ENCODE measurements at places on chromosomes 1 and 21.

DNA sequence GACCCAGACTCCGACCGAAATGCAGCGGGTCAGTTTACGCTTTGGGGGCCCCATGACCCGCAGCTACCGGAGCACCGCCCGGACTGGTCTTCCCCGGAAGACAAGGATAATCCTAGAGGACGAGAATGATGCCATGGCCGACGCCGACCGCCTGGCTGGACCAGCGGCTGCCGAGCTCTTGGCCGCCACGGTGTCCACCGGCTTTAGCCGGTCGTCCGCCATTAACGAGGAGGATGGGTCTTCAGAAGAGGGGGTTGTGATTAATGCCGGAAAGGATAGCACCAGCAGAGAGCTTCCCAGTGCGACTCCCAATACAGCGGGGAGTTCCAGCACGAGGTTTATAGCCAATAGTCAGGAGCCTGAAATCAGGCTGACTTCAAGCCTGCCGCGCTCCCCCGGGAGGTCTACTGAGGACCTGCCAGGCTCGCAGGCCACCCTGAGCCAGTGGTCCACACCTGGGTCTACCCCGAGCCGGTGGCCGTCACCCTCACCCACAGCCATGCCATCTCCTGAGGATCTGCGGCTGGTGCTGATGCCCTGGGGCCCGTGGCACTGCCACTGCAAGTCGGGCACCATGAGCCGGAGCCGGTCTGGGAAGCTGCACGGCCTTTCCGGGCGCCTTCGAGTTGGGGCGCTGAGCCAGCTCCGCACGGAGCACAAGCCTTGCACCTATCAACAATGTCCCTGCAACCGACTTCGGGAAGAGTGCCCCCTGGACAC lies 534 bp downstream of the C1orf56 start:
- DNase-seq, result peak; percentile 67

DNA sequence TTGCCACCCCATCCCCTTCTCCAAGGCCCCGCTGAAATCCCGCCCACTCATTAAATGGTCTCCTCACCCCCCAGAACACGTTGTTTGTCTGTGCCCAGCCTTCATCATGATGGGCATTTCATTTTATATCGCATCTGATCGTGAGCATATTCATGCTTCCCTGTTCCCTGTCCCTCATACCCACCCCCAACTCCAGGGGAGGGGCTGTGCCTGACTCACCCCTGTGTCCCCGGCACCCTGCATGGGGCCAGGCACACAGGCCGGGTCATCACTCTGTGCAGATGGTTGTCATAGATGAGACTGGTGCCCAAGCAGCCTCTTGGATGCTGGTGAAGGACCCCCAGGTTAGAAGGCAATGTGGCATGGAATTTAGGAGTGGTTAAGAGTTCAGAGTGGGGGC lies 11.0 kb downstream of the CAMK2N1 start:
- no peak for DNase-seq

GRCh38 chr1:63319046-63320021 lies 3.0 kb upstream of the FOXD3 start:
- DNase-seq, result no peak

DNA sequence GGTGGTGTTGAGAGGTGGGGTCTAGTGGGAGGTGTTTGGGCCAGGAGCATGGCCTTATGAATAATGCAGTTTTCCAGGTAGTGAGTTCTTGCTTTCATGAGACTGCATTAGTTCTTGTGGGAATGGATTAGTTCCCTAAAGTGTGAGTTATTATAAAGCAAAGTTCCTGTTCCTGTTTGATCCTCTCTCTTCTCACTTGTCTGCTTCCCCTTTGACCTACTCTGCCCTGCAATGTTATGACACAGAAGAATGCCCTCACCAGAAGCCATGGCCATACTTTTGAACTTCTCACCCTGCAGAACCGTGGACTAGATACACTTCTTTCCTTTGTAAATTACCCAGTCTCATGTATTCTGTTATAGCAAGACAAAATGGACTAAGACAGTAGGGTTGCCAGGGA lies 53.6 kb downstream of the MAP3K7CL start:
- no peak for DNase-seq

GRCh38 chr1:193697115-193697762 lies 510.8 kb upstream of the B3GALT2 start:
- no peak for DNase-seq

- DNase-seq, result no peak
These were observed 12.8 kb downstream of the CLDN17 start for GRCh38 chr21:30153697-30154340.

GRCh38 chr1:19918057-19918456 lies 5.4 kb downstream of the PLA2G2E start:
- peak; percentile 80 for DNase-seq

- DNase-seq, result no peak
These were observed 53.3 kb upstream of the TINAGL1 start for GRCh38 chr1:31523012-31523411.

DNA sequence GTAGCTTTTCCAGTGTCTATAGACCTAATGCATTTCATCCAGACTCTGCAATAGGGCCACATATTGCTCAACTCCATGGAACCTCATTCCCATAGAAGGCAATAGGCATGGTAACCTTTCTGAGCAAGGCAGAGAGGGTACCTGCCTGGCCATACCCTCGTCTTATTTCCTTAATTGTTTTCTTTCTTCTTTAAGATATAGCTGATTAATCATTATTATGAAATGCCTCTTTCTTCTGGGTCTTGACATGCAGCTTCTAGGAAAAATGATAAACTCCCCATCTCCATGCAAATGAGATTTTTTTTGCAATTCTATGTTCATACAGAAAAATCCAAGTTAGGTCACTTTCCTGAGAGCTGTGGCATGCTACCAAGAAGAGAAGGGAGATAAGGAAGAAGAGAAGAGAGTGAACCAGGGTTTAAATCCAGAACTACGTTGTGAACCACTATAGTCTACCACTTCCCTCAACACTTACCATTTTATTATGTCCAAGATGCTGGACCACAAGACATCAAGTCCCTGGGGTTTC lies 33.0 kb upstream of the IL20 start:
- no peak for DNase-seq

DNA sequence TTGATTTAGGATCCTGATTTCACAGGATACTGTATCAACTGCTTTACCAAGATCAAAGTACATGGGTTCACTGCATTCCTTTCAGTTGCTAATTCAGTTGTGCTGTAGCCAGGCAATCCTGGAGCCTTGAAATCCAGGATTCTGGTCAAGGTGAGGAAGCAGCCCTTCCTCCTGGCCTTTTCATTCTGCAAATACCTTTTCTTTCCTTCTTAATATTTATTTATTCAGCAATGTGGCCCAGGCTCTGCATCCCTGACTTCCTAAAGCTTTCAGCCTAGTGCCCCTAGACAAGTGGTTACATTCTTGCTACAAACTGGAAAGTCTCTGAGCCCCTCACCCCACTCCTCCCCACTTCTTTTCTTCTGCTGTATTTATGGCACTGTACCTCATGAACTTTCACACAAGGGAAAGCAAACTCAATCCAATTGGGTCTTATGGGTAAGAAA lies 16.2 kb downstream of the LRRC8D start:
- DNase-seq, result no peak

- DNase-seq, result no peak
These were observed 111.1 kb upstream of the COA6 start for GRCh38 chr1:234262007-234262753.

DNA sequence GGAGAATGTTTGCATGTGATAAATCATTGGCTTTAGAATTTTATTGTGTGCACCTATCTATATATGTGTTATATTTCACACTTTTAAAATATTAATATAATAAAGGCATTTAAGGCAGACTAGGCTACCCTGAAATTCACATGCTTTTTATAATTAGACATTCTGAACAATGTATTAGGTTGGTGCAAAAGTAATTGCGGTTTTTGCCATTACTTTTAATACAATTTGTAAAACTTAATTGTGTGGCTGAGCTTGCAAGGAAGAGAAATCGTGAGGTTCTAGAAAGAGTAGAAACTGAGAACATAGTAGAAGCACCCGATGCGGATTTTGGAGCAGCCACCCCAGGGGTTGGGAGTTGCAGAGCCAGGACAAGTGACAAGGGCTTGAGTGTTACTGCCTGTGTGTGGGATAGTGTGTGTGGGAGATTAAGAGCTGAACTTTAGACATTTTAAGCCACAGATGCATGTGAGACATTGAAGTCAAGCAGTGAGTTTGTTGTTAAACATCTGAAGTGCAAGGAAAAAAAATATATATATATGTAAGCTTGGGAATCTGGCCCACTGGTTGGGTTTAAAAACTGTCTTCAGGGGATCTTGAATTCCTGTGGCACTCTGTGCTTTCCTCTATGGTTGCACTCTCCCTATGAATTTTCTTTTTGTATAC lies 244.5 kb downstream of the TM2D1 start:
- DNase-seq, result no peak

- DNase-seq, result no peak
These were observed 3.5 kb upstream of the ACTA1 start for GRCh38 chr1:229437443-229437842.

DNA sequence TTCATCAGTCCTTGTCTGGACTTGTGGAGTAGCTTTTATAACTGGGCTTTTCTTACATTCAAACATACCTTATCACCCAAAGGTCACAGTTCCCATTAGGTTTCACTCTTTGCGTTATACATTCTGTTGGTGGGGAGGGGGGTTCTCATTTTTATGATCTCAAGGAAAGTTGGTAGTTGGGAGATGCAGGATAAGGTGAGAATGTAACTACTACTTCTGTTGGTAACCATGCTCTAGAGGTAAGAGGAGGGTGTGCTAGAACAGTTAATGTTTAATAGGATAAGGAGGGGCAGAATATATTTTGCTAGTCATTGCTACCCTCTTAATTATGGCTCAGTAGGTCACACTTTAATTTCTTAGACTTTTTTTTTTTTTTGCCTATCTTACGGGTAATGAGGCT lies 10.7 kb downstream of the YBX1 start:
- no peak for DNase-seq

DNA sequence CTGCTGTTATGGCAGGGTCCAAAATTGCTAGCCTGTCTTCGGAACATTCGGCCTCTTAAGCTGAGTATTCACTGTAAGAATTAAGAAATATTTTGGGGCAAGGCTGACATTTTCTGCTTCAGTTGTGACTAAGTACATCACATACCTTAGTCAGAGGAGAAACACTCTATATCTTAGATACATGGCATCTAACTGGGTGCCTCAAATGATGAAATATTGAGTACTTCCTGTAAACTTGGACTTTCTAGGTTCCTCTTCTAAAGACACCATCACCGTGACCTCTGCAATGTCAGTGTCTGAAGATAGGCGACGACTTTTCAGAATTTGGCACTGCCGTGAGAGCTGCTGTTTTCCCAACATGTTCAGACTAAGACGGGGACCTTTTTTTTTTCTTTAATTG lies 65.6 kb downstream of the PCBP3 start:
- DNase-seq, result no peak

GRCh38 chr1:204894606-204895005 lies 23.9 kb downstream of the NFASC start:
- DNase-seq, result no peak
